ENCODE measurements at places on chromosomes 1 and 21.
A peak's percentile ranks its signal among the peaks of the same experiment; 100 is the strongest.

DNA sequence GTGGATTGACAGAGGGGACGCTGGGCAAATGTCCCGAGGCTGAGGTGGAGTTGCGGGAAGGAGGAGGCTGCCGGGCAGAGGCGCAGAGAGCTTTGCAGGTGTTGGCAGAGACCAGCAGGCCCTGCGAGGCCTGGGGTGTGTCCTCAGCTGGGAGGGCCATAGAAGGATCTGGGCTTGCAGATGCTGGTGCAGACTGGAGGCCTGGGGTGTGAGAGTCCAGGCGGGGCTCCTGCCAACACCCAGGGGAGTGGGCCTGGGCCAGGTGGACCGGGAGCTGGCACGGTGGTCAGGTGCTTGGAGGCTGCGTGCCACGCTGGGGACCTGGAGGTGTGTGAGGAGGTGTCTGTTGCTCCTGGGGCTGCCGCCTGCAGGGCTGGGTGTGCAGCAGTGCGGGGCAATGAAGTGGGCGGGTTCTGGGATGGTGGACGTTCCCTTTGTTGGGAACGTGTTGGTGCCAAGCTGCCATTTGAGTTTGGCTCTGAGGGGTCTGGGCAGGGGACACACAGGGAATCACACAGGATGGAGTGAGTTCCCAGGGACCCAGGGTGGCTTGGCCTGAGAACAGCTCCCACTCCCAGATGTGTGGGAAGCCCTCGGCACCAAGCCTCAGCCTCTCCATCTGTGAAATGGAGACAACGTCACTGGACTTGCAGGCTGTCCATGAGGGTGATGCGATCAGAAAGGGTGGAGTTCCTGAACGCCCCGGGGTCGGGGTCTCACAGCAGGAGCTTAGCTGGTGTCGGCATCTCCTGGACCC, 39.9 kb upstream of the POFUT2 start:
- no peak for DNase-seq

DNA sequence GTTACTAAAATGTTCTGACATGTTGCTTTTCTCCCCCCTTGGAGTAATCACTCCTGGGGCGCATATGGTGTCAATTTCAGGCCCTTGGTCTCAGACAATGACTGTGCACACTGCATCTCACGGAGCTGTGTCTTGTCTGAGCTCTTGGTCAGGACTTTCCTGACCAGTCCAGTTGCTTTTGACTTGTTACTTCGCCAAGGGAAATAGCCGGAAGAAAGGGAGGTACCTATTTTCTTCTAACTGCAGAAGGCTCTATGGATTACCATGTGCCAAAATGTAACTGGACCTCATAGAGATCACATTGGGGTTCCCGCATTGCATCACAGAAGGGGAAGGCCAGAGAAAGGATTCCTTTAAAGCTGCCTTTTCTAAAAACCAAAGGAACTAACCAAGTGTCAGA, 68.6 kb downstream of the SPAG17 start:
- DNase-seq = peak; percentile 40

DNA sequence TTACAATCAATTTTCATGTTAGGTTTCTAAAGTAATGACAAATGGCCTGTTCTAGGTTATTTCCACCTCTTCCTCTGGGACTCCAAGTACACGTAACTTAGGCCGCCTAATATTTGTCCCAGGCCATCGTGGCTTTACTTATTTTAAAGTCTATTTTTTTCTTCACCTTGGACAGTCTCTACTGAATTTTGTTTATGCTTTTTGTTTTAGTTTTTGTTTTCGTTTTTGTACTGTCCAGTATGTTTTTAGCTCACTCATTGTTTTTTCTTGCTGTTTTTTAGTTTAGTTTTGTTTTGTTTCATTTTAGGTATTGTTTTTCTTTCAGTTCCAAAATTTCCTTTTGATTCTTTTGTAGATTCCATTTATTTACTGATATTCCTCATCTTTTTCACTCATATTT, 187.7 kb upstream of the RNPC3 start:
- no peak for DNase-seq

DNA sequence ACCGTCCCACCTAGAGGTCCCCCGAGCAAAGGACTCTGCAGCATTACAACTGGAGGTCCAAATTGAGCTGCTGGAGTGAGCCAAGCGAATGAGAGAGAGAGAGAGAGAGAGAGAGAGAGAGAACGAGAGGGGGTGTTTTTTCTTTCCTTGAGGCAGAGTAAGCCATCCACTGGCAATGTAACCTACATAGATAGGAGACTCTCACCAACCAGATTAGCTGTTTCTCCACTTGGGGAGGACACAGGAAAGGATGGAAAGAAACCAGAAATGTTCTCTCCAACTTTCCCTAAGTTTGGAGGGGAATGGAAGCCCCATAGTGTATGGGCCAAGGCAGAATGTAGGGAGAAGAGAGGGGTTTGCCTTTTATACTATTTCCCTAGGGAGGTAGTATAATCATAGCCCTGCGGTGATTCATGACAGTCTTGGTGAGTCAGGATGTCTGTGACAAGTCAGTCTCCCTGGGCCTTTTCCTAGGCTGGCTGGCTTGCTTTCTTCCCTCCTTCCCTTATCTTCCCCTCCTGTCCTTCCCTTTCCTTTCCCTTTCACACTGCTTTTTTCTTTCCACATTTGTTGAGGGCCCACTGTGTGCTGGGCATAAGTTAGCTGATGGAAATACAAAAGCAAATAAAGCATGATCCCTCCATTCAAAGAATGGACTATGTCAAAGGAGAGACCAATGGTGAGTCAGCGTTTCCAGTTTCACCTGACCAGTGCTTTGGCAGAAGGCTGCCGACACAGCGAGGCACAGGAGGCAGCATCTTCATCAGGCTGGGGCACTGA, 7.1 kb downstream of the FNDC7 start:
- DNase-seq = peak; percentile 95

DNA sequence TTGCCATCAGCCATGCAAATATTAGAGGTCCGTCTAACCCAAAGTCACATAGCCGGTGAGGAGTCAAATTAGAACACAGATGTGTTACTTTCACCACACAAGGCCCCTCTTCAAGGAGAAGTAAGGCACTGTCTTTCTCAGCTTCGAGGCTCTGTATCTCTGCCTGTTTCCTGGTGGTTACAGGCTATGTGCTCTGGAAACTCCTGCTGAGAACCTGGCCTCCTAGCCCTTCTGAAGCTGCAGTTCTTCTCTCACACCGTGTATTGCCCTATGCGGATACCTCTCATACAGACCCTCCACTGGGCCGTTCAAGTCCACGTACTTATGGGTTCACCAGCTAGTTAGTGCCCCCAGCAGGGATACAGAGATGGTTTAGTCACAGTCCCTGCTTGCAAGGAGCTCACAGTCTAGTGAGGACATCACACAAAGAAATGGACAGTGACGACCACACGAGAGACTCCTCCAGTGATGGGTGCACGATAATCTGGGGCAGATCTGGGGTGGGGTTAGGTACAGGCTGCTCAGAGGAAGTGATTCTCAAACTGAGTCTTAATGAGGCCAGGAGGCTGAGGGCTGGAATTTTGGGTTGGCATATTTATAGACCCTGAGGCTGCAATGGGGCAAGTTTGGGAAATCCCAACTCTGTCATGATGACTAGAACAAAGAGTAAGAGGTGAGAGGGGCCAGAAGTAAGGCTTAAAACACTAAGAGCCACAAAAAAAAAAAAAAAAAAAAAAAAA, 22.8 kb upstream of the ELOA start:
- DNase-seq = no peak
